ENCODE measurements at places on chromosomes 7 and 10. TPM values are rescaled to one million over a fixed set of nuclear protein-coding genes. Genes with fewer than 3 reads are reported as not detected.

The NUDT13 gene
- total RNA-seq = 1.8 TPM

The HOXA4 gene
- total RNA-seq = 0.42 TPM

DNA sequence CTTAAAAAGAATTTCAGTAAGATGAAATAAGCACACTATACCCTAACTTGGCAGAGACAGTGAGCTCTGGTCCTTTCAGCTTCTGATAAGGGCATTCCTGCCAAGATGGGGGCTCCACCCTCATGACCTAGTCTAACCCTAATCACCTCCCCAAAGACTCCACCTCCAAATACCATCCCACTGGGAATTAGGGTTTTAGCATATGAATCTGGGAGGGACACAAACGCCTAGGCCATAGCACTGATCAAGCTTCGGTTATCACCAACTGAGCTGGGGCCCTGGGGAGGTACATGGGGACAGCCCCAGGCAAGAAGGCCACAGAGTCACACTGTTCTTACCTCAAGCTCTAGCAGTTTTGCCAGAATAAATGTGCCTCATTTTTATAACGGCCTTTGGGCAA lies 31.4 kb downstream of the PALS2 start:
- no peak overlapping the region for H3K27ac ChIP-seq
- H3K4me1 ChIP-seq = peaks cover 2% of the 10 kb centered on the region
- no peaks in the 10 kb centered on the region for H3K27me3 ChIP-seq
- DNase-seq = no peak
- H3K36me3 ChIP-seq = no peaks in the 10 kb centered on the region

DNA sequence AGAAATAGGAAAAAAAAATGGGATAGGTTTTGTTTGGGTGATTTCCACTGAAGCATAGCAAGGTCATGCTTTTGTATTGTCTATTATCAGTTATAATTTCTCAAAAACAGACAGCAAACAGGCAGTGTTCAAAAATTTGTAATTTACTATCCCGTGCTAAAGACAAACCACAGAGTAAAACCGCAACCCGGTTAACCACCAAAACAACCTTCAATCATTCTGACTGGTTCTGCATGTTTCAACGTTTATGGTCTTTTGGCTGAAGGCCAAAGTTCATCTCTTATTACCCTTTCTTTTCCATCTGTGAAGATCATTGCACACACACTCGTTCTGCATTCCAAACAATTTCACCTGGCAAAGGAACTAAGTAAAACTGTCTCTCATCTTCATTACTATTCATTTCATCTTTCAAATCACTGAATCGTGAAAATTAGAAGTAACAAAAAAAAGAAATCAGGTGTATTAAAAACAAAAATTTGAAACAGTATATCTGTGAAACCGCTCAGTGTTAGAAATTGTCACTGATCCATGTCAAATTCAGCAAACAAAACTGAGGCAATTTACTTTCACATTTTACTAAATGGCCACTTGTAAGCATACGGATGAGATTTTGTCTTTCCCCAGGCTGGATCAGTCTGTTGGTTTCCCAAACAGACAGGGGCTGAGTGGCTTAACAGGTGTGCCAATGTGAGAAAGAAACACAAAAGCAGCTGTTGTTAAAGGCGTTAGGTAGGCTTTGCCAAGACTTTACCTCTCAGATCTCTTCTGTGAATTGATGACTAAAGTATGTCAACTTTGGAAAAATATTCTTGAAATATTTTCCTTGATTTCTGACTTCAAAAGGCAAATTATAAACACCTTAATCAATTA lies 539.6 kb downstream of the CNTNAP2 start:
- peak overlapping the region; percentile 31 for H3K27ac ChIP-seq
- peak; percentile 55 for DNase-seq
- no peaks in the 10 kb centered on the region for H3K27me3 ChIP-seq

- DNase-seq = no peak
- no peak overlapping the region for H3K4me3 ChIP-seq
- H3K27me3 ChIP-seq = no peaks in the 10 kb centered on the region
- H3K4me1 ChIP-seq = no peaks in the 10 kb centered on the region
- H3K36me3 ChIP-seq = no peaks in the 10 kb centered on the region
Measured at GRCh38 chr10:26628395-26628794, 69.1 kb upstream of the PDSS1 start.
